Calu3 (cell line): ENCODE measurements at places on chromosomes 6 and 20.

GRCh38 chr6:16712931-16713484, 48.3 kb downstream of the ATXN1 start:
- peak; percentile 36 for DNase-seq

GRCh38 chr6:79762370-79762769, 131.2 kb downstream of the SH3BGRL2 start:
- DNase-seq: peak; percentile 13

DNA sequence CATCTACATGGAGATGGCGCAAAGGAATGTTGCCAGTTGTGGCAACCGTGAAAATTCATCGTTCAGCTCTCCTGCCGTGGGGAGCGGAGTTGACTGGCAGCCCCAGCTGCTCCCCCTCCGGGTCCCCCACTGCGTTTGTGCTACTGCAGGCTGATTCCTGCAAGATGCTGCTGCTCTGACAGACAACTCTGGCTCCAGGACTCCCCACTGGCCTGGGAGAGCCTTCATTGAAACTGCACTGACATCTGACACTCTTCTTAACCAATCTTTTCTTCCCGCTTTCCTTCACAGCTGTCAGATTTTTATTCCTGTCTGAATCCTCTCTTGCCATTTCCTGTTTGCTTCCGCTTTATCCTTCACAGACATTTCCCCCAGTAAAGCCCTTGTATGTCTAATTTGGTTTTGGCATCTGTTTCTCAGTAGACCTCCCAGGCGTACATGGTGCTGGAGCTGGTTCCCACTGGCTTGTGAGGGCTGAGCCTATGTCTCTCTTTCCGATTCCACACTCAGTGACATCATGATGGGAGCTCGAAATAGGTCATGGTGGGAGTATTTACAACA, 9.5 kb upstream of the ATRN start:
- DNase-seq: no peak

- no peak for DNase-seq
Observed at GRCh38 chr6:18004256-18004985, 17.0 kb upstream of the KIF13A start.

GRCh38 chr6:36373368-36374019, 14.0 kb downstream of the ETV7 start:
- no peak for DNase-seq

DNA sequence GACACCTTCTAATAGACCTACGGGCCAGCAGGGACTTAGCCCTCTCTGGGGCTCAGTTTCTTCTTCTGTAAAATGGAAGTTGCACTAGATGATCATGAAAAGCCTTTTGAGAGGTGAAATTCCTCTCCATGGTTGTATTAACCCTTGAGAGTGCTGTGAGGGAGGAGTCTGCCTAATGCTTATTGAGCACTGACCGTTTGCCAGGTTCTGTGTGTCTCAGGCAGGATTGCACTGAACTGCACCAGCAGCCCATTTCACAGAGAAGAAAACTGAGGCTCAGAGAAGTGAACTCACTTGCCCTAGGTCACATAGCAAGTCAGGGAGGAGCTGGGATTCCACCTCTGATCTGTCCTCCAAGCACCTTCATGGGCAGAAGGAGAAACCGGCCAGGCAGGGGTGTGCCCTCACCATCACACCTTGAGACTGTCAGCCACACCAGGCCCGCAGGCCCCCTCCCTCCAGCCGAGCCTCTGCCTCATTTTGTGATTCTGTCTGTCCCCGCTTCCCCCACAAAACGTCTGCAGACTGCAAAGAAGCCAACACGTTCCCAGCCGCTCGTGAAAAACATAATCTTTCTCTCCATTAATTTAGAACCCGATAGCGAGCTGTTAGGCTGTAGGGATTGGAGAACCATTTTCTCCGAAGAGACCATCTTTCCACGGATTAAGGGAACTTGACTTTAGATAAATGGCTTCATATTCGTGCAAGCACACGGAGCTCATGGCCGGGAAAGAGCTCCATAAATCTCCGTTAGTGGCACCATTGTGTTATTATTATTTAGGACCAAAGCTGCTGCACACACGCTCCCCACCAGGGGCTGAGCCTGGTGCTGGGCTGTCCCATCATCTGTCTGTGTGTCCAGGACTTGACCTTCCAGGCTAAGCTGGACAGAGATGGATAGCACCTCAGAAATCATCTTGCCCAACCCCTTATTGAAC, 46.0 kb downstream of the KIAA1755 start:
- DNase-seq: no peak

DNA sequence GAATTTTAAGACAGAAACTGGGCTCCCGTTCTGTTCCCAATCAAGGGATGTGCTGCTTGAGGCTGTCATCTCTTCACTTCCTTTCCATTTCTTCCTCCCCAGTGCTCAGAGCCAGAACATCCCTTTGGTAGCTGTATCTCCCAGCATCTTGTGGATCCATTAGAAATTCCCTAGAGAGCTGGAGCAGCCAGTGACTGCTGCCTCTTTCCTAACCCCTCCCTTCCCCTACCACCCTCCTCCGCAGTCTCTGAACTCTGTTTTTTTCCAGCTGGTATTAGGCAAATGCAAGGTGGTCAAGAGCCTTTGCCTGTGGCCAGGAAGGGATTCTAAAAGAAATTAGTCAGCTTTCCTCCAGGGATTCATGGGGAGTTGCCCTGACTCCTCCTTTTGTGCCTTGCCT, 208.0 kb downstream of the EYA2 start:
- no peak for DNase-seq

DNA sequence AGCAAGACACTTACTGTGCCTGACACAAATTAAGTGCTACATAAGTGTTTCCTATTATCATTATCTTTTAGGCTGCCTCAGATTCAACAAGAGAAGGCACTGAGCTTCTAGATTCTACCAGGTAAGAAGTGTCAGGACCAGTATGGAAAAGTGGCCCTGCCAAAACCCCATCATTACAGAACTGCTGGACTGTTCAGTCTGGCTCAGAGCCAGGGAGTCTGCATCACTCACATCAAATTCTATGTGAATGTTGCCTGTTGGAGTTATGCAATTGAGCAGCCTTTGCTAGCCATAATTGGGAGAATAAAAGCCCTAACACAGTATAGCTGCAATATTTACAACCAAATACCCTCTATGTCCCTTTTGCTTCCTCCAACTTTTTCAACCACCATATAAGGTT, 70.9 kb downstream of the ATG5 start:
- no peak for DNase-seq

DNA sequence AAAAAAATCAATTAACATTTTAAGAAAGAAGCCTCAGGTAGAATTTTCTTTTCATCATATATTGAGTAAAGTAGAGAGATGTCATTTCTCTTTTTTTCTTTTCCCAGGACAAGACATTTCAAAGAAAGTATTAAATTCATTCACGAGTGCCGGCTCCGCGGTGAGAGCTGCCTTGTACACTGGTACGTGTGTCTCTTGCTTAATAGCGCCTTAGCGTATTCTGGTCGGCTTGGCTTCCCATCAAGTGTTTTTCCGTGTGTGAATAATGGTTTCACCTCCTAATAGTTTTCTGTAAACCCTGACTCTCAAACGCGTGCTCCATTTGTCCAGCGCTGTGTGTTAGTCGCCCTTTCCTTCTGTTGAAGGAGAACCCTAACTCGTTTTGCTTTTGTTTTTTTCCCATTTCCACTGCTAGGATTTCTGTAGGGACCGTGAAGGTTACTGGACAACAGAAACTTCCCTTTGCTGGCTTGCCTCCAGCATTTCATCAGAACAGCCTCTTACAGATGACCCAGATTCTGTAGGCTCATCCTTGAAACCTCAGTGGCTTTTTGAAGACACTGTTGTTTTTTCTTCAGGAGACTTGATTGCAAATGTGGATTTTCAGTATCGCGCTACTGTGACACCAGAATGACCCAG, 45.7 kb upstream of the IRF4 start:
- DNase-seq: no peak

DNA sequence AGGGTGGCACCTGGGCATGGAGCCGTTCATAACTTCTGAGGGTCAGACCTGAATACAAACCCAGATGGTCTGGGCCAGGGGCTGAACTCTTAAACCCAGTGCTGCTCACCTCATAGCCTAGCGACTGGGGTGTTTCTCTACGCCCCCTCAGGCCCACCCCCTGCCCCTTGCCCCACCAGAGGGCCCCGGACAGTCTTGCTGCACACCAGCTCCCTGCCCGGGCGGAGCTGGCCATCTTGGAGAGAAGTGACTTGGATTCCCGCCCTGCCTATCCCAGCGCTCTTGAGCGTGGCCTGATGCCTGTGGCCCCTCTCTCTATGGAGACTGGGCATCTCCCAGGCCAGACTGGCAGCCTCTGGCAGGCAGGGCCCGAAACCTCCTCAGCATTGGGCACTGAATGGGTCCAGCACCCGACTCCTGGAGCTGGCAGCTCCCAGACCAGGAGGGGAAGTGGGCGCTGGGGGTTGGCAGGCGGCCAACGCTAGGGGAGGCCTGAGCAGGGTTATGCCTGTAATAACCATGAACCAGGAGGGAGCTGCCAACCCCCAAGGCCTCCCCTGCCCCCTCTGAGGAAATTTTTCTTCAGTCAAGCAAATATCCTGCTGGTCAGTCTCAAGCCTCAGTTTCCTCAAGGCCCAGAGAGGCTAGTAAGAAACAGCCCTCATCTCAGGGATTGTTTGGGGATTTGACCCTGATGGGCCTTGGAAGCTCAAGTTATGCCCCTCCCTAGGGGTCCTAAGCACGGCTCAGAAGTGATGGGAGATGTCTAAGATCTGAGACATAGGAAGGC, 169.5 kb downstream of the VEGFA start:
- DNase-seq: no peak

- no peak for DNase-seq
Observed at GRCh38 chr20:676967-677366, 1.4 kb upstream of the SCRT2 start.

- no peak for DNase-seq
Observed at GRCh38 chr6:33080127-33081089, 4.6 kb downstream of the HLA-DPB1 start.

GRCh38 chr6:157586088-157586414, 205.1 kb downstream of the ZDHHC14 start:
- no peak for DNase-seq

DNA sequence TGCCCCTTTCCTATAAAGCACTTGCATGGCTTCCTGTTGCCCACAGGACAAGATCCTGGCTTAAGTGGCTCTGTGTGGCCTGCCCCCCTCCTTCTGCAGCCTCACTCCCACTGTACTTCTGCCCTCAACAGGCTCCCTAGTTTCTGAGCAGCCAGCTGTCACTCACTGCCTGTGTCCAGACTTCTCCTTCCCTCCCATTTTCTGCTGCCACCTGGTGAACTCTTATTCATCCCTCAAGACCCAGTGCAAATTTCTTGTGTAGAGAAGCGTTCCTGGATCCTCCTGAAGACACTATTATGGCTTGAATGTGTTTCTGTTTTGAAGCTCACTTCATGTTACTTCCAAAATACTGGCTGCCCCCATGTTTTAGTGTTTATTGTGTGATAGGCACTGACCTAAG, 26.5 kb downstream of the SNPH start:
- DNase-seq: no peak

- DNase-seq: peak; percentile 45
Observed at GRCh38 chr6:2971420-2972218, at the start of gene SERPINB6. SERPINB6 (minus strand) TSS chr6:2971567; CDS start chr6:2959332, 12,235 bp downstream.

- DNase-seq: no peak
Observed at GRCh38 chr6:68364271-68364805, 270.7 kb upstream of the ADGRB3 start.

GRCh38 chr6:125013938-125014660, 51.9 kb downstream of the RNF217 start:
- DNase-seq: no peak

DNA sequence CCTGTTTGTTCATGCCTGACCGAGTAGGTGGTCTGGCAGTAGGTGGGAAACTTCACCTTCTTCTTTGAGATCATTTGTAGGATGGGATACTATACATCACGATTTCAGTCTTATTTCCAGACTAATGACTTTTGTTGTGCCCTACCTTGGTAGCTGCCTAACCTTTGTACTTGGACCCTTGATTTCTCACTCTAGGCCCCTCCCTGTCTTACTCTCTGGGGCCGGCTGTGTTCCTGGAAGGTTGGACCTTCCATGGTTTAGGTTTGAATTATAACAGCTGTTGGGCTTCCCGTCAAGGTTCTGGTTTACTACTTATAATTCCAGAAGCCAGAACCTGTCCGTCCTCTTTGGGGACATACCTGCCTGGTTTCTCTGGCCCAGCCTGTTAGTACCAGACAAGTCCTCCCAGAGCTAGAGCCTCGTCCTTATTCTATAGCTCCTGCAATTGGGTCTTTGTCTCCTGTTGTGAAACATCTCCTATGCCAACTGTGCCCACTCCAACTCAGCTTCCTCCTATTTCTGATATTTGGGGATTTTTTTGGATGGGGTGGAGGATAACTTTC, 14.9 kb upstream of the ADIG start:
- DNase-seq: no peak

GRCh38 chr6:140438346-140438735, 1063.9 kb upstream of the CITED2 start:
- DNase-seq: no peak

GRCh38 chr20:10216146-10216791, 2.4 kb upstream of the SNAP25 start:
- no peak for DNase-seq

- no peak for DNase-seq
Observed at GRCh38 chr6:119353696-119354095, 4.1 kb upstream of the MAN1A1 start.

- no peak for DNase-seq
Observed at GRCh38 chr6:37947468-37947867, 127.9 kb downstream of the ZFAND3 start.

DNA sequence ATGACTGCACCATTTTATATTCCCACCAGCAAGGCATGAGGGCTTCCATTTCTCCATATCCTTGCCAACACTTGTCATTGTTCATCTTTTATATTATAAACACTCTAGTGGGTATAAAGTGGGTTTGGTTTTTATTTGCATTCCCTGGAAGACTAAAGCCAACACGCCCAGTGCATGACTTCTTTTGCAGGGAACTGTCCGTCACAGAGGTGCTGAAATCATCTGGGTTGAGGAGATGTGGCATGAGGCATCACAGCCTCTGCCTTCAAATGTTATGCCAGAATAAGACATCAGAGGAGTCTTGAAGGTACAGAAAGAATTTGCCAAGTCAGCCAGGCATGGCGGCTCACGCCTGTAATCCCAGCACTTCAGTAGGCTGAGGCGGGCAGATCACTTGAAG, 29.9 kb upstream of the FAM210B start:
- DNase-seq: peak; percentile 12

DNA sequence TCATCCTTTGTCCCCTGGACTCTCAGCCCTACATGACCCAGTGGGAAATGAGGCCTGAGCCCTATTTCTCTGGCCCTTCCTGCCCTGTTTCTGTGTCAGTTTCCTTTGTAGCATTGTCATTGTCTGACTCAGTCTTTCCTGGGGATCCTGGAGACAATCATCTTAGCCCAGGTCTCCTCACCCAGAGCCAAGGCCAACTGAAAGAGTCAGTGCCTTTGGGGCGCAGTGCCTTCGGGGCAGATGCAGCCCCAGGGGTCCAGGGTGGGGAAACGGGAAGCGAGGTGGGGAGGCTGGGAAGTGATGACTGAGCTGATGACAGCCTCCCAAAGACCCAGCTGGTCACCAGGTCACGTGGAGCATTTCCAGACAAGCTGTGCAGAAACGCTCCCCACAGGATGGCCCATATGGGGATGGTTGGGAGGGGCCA, 93.3 kb upstream of the SULF2 start:
- DNase-seq: no peak

DNA sequence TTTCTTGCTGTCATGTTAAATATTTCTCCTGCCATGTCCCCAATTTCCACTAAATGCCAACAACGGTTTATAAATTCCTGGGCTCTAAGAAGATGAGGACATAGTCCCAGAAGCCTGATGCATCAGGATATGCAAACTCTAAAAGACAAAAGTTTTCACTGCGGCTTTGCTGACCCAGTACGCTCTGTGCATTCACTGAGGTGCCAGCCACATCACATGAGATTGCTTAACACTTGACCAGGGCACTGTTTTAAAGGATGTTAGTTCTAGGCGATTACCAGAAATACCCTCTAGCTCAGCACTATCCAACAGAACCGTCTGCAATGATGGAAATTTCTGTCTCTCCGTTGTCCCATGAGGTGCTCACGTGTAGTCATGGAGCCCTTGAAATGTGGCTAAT, 19.9 kb upstream of the ADTRP start:
- DNase-seq: no peak
